Lung microvascular endothelial cell (primary cell): ENCODE measurements at places on chromosomes 13 and 19. TPM values are rescaled to one million over a fixed set of nuclear protein-coding genes. Genes with fewer than 3 reads are reported as not detected.

The ZNF845 gene
- total RNA-seq: 5.0 and 7.5 TPM in 2 replicates

The TMPRSS9 gene
- total RNA-seq: under 0.01 and 0.20 TPM in 2 replicates

The RBM42 gene
- 22.2 and 25.6 TPM in 2 replicates for total RNA-seq

The ZSCAN4 gene
- not detected in 2 replicates for total RNA-seq

The WDR87 gene
- total RNA-seq: not detected in 2 replicates

The COMMD6 gene
- 40.3 and 81.5 TPM in 2 replicates for total RNA-seq

The ZNF497 gene
- 0.65 and 0.99 TPM in 2 replicates for total RNA-seq

The SLC7A10 gene
- total RNA-seq: not detected in 2 replicates

The MBD3L3 gene
- not detected in 2 replicates for total RNA-seq

The C19orf18 gene
- total RNA-seq: not detected in 2 replicates

The C13orf46 gene
- total RNA-seq: under 0.01 and 0.20 TPM in 2 replicates

The TBXA2R gene
- total RNA-seq: 0.99 and 1.5 TPM in 2 replicates

The C13orf42 gene
- not detected in 2 replicates for total RNA-seq

DNA sequence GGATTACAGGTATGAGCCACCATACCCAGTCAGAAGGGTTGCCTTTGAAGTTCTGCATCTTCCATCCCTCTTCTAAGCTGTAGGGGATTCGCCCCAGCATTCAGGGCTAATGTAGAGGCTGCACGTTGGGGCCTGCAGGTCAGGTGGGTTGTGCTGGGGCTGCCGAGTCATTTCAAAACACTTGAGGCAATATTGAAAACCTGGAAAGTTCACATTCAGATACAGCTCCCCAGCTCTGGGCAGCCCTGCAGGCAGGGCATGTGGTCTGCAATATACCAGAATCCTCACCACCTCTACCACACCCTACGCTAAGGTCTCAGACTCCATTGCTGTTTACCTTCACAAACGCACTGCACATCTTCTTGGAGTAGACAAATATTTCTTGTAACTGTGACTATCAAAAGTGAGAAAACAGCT lies 24.6 kb downstream of the CCNE1 start:
- DNase-seq: no peak

GRCh38 chr13:36880961-36881360 lies 39.1 kb downstream of the SMAD9 start:
- DNase-seq: peak; percentile 59

DNA sequence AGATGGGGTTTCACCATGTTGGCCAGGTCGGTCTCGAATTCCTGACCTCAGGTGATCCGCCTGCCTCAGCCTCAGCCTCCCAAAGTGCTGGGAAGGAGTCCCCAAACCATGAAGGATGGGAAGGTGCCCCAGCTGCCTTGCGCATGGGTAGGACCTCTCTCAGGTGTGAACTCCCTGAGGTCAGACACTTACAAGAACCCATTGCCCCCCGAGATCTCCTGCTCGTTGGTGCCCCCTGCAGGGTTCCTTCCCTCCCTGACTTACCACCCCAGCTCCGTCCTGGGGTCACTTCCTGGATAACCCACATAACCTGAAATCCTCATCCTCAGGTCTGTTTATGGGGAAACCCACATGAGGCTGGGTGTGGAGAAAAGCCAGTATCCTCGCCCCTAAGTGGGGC lies 41.7 kb downstream of the UNC13A start:
- DNase-seq: no peak

GRCh38 chr13:53100394-53101063 lies 71.9 kb downstream of the OLFM4 start:
- DNase-seq: no peak

GRCh38 chr19:18969931-18970659 lies 29.1 kb upstream of the HOMER3 start:
- DNase-seq: no peak

DNA sequence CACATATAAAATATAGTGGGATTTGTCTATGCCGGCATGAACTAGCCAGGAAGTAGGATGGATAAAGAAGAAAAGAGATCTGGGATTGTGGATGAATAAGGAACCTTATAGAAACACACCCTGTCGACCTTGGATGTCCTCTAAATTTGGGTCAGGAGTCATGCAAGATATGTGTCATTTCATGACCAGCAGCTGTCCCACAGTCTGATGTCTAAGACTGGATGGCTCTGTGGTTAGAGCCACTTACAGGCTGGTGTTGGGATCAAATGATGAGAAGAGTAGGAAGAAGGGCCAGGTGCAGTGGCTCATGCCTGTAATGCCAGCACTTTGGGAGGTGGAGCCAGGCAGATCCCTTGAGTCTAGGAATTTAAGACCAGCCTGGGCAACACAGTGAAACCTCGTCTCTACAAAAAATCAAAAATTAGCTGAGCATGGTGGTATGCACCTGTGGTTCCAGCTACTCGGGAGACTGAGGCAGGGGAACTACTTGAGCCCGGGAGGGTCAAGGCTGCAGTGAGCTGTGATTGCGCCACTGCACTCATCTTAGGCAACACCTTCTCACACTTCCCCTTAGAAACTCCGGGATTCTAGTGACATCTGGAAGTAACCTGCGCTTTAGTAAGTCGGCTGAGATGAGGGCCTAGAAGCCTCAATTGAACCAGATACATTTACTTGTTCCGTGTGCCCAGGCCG lies 30.8 kb downstream of the TMED1 start:
- DNase-seq: no peak

- peak; percentile 25 for DNase-seq
These were observed 8.4 kb downstream of the COL5A3 start for GRCh38 chr19:10001899-10002298.

DNA sequence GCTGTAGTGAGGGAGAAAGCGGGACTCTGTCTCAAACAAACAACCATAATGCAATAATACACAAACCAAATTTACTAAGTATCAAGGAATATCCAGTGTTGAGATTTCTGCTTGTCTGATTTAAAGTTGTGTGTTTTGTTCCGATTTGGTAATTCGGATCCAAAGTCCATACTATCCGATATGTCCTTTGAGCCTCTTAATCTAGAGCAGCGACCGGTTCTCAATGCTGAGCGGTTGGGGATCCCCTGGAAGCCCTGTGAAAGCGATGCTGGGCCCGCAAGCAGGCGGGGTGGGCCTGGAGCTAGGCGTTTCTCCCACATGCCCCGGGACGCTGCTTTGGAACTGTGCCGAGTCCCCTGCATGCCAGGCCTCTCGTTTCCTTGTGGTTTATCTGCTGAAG lies 20.2 kb downstream of the C19orf44 start:
- DNase-seq: no peak

- no peak for DNase-seq
These were observed 283.7 kb downstream of the TEX29 start for GRCh38 chr13:111604097-111604496.

GRCh38 chr19:46660551-46661019 lies 397 bp downstream of the DACT3 start:
- no peak for DNase-seq

- no peak for DNase-seq
These were observed 316.2 kb downstream of the MTUS2 start for GRCh38 chr13:29136341-29136740.

DNA sequence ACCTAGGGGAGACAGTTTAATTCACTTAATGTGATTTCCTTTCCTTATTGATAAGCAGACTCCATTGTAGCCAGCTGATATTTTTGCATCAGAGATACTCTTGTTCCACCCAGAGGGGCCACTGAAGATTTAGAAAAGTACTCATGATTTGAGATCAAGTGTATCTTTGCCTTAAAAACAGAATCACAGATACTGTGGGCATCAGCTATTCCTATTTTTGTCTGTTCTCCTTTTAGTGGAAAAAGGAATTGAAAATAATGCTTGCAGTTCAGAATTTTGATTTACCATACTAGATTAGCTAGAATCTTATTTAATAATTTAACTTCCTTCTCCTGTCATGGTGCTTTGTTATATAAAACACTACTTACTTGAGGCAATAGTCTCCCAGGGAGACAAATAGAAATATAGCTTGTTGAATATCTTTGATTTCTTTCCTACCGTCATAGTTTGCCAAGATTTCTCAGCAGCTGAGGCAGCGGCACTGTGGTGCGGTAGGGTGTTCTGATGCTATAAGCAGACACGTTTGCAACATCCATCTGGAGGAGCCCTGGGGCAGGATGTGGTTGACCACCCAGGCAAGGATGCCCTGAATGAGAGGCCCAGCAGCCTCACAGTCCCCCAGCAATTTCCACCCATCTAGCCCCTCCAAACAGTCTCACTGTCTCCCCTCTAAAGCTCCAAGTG lies 47.0 kb upstream of the RAP2A start:
- DNase-seq: no peak

- no peak for DNase-seq
These were observed 1526.9 kb downstream of the EFNB2 start for GRCh38 chr13:105008604-105009003.

- no peak for DNase-seq
These were observed 1044.4 kb downstream of the UQCRFS1 start for GRCh38 chr19:28168557-28168956.

DNA sequence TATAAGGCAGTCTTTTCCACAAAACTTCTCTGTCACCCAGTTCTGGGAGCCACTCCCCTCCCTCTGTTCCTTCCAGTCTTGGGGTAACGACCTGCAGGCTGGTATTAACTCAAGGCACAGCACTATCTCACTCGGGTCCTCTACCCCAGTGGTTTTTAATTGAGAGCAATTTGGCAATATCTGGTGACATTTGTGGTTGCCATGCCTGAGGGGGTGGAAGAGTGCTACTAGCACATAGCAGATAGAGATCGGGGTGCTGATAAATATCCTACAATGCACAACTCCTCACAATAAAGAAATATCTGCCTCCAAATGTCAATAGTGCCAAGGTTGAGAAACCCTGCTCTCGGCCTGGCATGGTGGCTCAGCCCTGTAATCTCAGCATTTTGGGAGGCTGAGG lies 117.7 kb upstream of the ABCC4 start:
- DNase-seq: no peak

DNA sequence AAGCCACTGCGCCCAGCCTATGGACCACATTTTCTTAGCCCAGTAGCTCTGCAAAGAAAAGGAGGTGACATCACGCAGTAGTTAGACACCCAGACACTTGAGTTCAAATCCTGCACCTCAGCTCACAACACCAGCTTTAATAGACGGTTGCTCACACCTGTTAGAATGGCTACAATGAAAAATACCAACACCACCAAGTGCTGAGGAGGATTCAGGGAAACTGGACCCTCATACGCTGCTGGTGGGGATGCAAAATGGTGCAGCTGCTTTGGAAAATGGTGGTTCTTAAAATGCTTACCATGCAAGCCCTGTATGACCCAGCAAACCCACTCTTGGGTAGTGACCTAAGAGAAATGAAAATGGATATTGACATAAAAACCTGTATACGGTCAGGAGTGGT lies 11.7 kb upstream of the DOCK6 start:
- DNase-seq: no peak

- DNase-seq: no peak
These were observed 12.1 kb downstream of the WTIP start for GRCh38 chr19:34493649-34494044.

DNA sequence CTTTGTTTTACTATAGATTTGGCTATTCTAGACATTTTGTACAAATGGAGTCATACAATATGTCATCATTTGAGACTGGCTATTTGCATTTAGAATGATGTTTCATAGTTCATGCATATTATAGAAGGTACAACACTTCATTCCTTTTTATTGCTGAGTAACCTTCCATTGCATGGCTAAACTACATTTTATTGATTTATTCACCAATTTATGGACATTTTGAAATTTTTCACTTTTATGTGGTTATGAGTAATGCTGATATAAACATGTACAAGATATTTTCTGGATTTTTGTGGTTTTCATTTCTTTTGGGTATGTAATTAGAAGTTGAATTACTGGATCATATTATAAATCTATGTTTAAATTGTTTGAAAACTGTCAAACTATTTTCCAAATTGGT lies 710.3 kb upstream of the SLITRK5 start:
- DNase-seq: no peak

DNA sequence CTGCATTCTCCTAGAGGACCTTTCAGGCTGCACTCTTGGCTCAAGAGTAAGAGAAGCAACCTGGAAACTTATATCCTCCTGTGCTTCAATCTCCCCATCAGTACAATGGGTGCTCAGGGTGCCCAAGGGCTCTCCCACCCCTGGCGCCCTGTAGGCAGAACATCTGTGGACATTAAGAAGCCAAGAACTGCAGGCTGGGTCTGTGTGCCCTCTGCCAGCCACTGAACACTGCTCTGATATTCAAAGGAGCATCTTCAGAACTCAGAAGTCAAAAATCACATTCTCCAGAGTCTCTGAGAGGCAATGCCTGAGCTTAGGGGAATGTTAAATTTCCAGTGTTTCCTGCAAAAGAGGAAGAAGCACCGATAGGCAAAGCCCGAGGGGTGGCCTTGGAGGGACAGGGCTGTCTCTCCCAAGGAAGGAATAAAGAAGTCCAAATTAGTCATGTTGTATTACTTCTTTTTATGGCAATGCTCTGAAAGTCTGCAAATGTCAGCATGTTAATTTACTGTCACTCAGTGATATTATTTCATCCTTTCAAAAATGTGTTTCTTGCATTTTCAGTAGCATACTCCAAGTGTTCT lies 88.1 kb downstream of the TSHZ3 start:
- no peak for DNase-seq
